Fibroblast of skin of left biceps (primary cell): ENCODE measurements at places on chromosomes 1 and 21.

DNA sequence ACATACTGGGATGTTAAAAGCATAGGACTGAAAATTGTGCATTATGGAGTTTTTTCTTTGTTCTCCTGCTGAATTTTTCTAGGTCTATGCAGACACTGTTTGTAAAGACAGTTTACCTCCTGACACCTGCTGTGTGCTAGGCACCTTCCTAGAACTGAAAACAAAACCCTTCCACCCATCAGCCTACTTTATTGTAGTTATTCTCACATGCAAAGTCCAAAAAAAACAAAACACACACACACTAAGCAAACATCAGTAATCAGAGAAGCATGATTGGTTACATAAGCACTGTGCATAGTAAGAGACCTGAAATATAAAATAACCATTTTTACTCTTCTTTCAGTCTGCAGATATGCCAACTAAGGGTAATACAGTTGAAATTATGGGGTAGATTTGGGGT is 195.1 kb downstream of the CRB1 start:
- DNase-seq: no peak

DNA sequence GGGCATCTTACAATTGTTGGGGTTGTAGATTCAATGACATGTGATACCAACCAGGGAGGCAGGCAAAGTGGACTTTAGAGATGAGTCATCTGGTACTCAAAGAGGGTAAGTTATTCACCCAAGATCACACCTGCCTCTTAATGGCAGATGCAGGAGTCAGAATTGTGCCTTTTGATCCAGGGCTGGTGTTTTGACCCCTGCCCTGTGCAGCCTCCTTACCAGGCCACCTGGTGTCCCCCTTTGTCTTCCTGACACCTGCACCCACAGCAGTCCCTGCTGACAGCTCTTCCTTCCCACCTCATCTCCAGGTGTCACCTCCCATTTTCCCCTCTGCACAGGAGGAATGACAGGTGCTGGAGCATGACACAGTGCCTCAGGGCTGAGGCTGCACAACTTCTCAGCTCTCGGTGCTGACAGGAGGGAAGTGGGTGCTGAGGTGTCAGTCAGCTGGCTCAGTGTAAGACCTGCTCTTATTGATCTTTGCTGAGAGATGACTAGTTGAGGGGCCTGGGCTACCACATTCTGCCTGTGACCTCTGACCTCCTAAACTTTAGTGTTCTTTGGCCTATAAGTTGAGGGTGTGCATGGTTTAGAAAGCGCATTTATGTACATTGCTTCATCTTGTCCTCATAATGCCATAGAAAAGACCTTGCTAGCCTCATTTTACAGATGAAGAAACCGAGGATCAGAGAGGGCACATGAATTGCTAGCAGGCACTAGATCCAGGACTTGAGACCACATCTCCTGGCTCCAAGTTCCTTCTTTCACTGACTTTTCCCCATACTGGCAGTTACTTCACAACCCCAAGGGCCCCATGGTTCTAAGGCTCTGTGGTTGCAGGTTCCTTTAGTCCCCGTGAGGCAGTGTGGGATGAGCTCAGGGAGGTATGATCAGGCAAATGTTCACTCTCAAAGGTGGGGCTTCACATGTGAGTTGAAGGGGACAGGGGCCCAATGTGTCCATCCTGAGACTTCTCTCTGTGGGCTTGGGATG is 31.3 kb downstream of the CACNA1E start:
- no peak for DNase-seq

- no peak for DNase-seq
Observed at GRCh38 chr1:31981972-31982371, 31.7 kb upstream of the KHDRBS1 start.

- DNase-seq: no peak
Observed at GRCh38 chr1:202162047-202162417, 1.6 kb upstream of the PTPN7 start.

GRCh38 chr1:207418351-207418750 is 35.8 kb upstream of the CR2 start:
- DNase-seq: no peak

DNA sequence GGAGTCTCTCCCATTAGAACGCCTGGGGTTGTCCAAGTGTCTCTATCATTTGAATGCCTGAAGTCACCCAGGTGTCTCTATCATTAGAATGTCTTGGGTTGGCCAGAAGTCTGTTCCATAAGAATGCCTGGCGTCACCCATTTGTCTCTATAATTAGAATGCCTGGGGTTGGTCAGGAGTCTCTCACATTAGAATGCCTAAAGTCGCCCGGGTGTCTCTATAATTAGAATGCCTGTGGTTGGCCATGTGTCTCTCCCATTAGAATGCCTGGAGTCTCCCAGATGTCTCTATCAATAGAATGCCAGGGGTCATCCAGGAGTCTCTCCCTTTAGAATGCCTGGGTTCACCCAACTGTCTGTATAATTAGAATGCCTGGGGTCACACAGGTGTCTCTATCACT is 54.5 kb downstream of the RNF187 start:
- no peak for DNase-seq

DNA sequence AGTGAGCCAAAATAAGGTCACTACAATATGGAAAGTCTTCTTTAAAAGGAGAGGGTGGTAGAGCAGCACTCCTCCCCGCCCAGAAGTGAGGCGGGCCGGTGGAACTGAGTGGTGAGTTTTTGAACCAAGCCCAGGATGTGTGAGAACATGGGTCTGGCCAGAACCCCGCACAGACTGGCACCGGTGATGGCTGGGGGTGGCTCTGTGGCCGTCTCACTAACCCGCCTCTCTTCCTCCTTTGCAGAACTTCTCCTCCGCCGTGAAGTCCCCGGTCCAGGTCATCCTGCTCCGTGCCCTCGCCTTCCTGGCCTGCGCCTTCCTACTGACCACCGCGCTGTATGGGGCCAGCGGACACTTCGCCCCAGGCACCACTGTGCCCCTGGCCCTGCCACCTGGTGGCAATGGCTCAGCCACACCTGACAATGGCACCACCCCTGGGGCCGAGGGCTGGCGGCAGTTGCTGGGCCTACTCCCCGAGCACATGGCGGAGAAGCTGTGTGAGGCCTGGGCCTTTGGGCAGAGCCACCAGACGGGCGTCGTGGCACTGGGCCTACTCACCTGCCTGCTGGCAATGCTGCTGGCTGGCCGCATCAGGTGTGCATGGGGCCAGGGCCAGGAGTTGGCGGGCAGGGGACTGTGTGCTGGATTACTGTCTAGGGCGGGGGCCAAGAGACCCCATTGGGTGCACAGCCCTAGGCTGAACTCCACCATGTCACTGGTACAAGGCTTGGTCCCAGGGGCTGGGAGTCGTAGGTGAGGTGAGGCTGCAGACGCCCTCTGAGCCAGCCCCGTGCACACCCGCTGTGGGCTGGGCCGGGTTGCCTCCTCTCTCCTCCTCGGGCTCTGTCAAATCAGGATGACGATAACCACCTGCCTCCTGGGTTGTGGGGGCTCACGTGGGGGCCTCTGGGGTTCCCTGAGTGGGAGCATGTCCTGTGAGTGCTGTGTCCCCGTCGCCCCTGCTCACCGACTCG is 12.4 kb downstream of the TMEM201 start:
- DNase-seq: no peak

- DNase-seq: no peak
Observed at GRCh38 chr1:89273324-89273778, 691 bp upstream of the GBP5 start.

DNA sequence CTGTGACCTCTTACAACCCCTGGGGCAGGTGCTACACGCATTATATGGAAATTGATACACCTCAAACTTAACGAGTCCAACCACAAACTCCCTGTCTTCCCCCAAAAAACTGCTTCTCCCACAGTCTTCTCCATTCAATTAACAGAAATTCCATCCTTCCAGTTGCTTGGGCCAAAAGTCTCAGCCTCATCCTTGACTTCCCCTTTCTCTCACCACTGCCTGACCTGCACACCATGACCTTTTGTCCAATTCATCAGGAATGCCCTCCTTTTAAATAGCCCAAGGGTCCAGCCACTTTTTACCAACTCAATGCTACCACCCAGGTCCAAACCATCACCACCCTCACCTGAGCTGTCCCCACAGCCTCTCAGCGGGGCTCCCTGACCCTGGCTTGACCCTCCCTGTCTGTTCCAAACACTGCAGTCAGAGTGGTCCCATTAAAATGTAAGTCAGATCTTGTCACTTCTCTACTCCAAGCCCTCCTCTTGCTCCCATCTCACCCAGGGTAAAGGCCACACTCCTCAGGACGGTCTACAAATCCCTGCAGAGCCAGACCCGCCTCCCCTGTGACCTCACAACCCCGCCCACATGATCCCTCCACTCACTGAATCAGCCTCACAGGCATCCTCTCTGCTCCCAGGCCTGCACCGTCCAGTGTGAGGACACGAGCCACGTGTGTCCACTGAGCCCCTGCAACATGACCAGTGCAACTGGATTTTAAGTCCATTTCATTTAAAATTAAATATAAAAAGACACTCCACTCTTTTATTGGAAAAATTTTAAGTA is 18.5 kb downstream of the KCNN3 start:
- no peak for DNase-seq

GRCh38 chr1:944341-945325 is 14.4 kb downstream of the NOC2L start:
- DNase-seq: no peak

DNA sequence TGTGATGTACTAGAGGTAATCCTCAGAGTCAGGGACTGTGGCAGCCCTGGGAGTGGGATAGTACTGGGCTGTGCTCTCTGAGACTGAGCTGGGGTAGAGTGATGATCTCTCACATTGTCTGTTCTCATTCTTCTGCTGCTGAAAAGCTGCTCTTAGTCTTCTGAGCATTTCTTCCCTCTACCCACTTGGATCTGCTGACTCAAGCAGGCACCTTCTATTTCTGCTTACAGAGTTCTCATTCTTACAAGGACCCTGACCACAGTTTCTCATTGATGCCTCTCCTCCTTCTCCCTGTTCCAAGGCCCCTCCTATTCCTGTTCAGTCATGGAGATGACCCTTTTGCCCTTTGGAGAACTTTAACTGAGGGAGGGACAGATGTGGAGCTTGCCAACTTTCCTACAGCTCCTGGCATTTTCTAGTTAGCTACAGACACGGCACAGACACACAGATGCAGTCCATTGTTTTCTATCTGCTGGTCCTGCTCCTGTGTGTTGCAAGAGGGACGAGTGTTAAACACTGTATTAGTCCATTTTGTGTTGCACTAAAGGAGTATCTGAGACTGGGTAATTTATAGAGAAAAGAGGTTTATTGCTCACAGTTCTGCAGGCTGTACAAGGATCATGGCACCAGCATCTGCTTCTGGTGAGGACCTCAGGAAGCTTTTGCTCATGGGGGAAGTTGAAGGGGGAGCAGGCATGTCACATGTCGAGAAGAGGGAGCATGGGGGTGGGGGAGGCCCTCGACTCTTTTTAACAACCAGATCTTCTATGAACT is 12.3 kb downstream of the MAPKAPK2 start:
- no peak for DNase-seq

DNA sequence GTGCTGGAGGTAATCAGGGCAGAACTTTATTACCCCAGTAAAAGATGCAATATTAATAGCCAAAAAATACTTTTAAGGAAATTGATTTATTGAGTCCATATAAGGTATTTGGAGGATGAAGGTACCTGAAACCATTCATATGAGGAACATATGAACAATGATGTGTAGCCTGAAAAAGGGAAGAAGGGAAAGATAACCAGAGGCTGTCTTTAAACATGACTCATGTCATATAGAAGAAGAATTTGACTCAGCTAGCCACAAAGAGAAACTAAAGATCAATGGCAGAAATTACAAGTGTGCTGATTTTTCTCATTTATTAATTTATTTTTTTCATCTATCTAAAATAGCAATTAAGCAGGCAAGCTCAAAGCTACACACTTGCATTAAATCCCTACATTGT is 136.2 kb upstream of the DUSP10 start:
- DNase-seq: no peak

- peak; percentile 56 for DNase-seq
Observed at GRCh38 chr1:86788300-86789206, 84.2 kb downstream of the SH3GLB1 start.

GRCh38 chr1:198018529-198018928 is 101.4 kb downstream of the LHX9 start:
- DNase-seq: peak; percentile 86

DNA sequence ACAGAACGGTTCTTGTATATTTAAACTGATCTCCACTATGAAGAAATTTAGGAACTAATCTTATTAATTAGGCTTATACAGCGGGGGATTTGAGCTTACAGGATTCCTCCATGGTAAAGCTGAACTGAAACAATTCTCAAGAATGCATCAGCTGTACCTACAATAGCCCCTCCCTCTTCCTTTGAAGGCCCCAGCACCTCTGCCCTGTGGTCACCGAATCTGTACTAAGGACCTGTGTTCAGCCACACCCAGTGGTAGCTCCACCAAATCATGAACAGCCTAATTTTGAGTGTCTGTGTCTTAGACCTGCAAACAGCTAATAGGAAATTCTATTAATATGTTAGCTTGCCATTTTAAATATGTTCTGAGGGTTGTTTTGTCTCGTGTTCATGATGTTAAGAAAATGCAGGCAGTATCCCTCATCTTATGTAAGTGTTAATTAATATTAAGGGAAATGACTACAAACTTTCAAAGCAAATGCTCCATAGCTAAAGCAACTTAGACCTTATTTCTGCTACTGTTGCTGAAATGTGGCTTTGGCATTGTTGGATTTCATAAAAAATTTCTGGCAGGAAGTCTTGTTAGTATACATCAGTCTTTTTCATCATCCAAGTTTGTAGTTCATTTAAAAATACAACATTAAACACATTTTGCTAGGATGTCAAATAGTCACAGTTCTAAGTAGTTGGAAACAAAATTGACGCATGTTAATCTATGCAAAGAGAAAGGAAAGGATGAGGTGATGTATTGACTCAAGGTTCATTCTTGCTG is 147.2 kb downstream of the NR5A2 start:
- DNase-seq: no peak

DNA sequence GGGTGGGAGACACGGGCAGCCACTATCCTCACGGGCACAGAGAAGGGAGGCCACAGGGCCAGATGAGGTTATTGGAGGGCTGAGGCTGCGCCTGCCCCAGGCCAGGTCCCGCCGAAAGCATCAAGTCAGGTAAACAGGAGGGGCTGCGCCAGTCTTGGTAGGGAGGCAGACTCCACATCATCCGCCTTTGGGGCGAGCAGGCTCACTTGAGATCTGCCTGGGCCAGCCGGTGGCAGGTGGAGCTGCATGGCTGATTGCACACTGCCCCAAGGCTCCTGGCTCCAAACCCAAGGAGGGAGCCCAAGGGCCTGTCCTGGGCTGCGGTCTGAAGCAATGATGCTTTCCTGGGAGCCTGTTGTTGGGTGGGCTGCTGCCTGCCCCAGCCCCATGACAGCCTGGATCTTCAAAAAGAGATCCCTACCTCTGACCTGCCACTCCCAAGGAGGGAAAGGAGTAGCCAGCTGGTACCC is 4.6 kb downstream of the SMIM1 start:
- DNase-seq: no peak

- no peak for DNase-seq
Observed at GRCh38 chr1:200365897-200366426, 43.9 kb downstream of the ZNF281 start.

DNA sequence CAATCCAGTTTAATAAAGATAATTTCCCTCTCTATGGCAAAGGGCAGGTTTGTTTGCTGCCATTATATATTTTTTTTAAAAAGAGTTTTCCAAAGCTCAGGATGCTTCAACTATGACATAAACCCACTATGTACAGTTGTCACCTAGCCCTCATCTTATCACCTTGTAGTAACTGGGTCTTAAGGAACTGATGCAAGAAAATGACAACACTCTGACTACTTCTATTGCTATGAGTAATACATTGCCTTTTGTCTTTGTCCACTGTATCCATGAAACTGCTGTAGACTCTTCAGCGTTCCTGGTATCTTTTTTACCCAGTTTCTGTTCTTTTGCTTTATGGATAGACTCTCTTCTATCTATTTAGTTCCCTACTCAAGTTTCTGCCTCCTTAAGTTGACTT is 586.5 kb downstream of the NEGR1 start:
- DNase-seq: no peak

- DNase-seq: no peak
Observed at GRCh38 chr1:9244501-9245229, 10.1 kb downstream of the H6PD start.
